Progenitor cell of endocrine pancreas (in vitro differentiated cells): ENCODE measurements at places on chromosomes 7 and 10.
A peak's percentile ranks its signal among the peaks of the same experiment; 100 is the strongest.

GRCh38 chr7:147535701-147536111 lies 1054.9 kb upstream of the C7orf33 start:
- no peak for DNase-seq

- no peak for DNase-seq
Observed at GRCh38 chr7:134179036-134180011, 52.2 kb downstream of the LRGUK start.

DNA sequence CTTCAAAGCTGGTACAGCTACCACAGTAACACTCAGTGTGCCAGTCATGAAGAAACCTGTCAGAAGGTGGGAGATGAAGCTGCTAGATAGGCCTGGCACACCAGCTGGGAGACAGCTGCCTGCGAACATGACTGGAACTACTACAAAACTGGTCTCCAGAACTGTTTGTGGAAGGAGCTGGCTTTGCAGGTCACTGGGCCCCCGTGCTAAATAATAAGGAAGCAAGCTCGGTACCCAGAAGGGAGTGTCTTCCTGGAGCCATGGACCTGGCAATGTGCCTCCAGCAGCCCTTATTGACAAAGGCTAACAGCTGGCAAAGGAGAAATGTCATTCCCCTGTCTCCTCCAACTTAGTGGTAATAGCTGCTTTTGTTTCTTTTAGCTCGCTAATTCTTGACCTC lies 1217.6 kb upstream of the LRRN3 start:
- no peak for DNase-seq

- no peak for DNase-seq
Observed at GRCh38 chr7:142298009-142298408, 40.2 kb upstream of the PRSS58 start.

DNA sequence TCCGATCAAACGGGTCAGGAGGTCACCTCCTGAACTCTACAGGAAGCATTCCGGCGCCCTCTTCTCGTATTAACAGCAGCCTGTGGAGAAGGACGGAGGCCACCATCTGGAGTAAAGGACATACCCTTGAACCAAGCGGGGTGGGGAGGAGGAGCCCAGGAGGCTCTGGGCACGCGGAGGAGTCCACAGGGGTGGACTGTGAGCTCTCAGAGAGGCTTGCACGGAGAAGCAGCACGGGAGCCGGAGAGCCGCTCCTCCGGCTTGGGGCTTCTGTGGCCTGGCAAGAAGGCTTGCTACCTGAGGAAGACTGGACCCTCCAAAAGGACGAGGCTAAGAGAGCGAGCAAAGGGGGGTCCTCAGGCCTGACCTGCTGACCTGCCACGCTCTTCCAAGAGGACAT lies 77.9 kb downstream of the MAD1L1 start:
- DNase-seq = no peak

DNA sequence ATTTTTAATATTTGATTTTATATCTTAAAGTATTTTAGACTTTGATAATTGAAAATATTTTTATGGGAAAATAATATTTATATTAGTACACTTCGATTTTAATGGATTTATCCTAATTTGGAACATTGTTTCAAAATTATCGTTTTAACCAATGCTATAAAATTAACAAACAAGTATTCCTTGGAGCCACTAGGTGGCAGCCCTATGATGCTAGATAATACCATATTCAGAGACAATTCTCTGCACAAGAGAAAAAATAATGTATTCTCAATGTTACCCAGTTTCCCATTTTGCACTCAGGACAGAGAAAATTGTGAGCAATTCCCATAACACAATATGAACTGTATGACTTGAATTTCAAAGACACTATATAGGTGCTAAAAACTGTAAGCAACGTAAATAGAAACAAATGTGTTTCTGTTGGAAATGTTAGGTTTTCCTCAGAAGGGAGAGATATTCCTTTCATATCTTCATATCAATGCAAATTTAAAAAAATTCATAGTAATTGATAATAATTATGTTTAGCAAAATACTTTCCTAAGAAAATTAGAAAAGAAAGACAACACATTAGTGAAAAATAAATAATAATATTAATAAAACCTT lies 237.8 kb downstream of the SEMA3E start:
- DNase-seq = no peak

GRCh38 chr7:93723424-93724124 lies 149.1 kb upstream of the CALCR start:
- DNase-seq = no peak

- DNase-seq = no peak
Observed at GRCh38 chr10:122159141-122159970, 111.7 kb upstream of the BTBD16 start.

- DNase-seq = no peak
Observed at GRCh38 chr10:82390866-82391658, 516.1 kb downstream of the NRG3 start.

GRCh38 chr10:62456611-62457101 lies 82.5 kb downstream of the ZNF365 start:
- no peak for DNase-seq

DNA sequence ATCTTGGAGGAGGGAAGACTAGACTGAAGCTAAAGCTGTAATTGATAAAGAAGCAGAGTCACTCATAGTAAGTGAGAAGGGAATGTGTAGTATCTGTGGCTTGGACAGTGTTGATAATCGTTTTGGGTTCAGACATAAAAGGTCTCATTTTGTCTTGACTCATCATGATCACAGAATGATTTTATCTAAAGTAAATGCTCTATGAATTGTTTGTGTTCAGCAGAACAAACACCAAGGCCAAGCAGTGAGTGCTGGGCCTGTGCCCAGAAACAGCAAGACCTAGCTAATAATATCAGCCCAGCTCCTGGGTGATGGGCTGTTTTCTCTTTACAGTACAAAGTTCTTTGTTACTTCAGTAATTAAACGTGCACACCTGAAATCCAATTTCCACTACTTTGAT lies 26.7 kb upstream of the CD36 start:
- no peak for DNase-seq

DNA sequence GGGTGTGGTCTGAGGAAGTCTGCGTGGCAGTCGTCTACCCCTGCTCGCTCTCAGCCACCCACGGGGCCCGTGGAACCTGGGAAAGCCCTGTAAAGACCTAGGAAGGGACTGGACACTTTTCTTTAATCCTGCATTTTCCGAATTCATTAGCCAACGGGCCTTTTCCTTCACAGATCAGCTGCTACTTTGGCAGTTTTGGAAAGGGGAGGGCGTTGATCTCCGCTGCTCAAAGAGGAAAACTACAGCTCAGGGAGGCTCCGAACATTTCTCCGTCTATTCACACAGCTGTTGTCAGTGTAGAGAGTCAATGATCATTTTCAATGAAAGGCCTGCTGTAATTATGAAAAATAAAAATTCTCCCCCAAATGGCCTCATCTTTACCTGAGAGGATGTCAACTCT lies 450.1 kb upstream of the MKI67 start:
- no peak for DNase-seq

DNA sequence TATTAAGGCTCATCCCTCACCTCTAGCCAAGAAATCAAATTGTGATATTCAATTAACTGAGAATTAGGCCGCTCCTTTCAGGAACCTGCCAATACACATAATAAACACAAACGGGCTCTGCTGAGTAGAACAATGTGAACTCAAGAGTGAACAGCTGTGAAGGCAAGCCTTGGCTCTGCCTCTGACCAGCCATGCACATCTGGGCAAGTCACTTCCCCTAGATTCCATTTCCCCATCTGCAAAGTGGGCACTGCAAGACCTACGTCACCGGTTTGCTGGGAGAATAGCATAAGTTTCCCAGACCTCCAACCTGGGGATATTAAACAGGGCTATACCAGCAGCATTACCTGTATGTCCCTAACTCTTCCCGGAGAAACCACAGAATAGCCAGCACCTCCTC lies 355.2 kb downstream of the TNS3 start:
- DNase-seq = no peak

DNA sequence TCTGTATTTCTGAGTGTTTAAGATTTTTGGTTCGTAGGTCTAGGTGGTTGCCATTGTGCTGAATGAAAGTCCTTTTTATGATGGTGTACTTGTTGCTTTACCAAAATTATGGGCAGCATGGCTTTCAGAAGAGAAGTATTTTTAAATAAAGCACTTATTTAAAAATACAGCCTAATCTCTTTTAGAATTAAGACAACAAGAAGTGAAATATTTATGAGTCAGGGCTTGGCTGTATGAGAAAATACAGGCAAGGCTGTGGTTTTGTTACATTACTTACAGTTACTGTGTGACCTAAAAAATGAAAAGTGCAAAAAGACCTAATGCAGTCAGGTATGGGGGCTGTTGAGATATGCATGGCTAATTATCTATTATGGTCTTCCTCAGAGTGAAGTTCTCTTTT lies 185.2 kb upstream of the PPP1R3A start:
- DNase-seq = no peak

GRCh38 chr10:88129013-88129412 lies 265.6 kb downstream of the PTEN start:
- DNase-seq = no peak

- DNase-seq = peak; percentile 29
Observed at GRCh38 chr7:51315393-51316261, 982 bp downstream of the COBL start.

GRCh38 chr10:43205681-43206390 lies 61.0 kb downstream of the RASGEF1A start:
- DNase-seq = peak; percentile 6

DNA sequence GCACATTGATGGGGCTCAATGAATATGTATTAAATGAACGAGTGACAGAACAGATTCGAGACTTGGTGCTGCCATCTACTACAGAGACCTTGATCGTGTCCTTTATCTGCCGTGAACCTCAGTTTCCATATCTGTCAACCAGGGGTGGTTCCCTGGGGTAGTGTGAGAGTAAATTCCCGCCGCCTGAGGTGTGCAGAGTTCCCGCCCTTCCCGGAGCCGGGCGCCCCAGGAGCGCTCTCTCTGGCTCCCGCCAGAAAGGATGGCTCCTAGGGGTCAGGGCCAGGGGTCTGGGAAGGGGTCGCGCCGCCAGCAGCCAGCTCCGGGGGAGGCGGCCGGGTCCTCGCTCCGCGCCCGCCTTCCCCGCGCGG lies 333 bp upstream of the PLCE1 start:
- DNase-seq = no peak

GRCh38 chr7:148898845-148899484 lies 14.9 kb upstream of the EZH2 start:
- no peak for DNase-seq

DNA sequence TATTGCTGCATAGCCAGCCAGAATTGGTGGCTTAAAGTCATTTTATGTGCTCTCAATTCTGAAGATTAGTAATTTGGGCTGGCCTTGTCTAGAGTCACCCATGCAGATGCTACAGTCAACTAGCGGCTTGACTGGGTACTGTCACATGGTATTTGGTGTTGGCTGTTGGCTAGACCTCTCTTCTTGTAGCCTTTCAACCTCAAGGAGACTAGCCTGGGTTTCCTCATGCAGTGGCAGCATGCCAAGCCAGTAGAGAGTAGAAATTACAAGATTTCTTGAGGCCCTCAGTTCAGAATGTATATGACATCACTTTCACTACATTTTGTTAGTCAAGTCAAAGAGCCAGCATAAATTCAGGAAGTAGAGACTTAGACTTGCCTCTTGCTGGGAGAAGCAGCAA lies 3.7 kb upstream of the ZNF800 start:
- no peak for DNase-seq

GRCh38 chr7:34727464-34727995 lies 69.5 kb downstream of the NPSR1 start:
- no peak for DNase-seq

- no peak for DNase-seq
Observed at GRCh38 chr7:40755438-40755837, 620.6 kb downstream of the SUGCT start.

DNA sequence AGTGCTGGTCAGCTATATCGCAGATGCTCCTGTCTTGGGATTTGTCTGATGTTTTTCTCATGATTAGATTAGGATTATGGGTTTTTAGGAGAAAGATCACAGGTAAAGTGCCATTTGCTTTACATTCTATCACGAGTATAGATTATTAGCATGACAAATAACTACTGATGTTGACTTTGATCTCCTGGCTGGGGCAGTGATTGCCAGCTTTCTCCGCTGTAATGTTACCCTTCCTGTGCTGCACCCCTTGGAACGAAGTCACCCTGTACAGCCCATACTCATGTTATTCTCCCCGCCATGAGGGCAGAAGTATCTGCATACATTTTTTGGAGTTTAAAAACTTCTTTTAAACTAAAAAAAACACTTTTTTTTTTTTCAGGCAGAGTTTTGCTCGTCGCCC lies 10.8 kb upstream of the CLDN4 start:
- DNase-seq = no peak
